Subcutaneous preadipocyte (primary cell): ENCODE measurements at places on chromosomes 1 and 21. TPM values are rescaled to one million over a fixed set of nuclear protein-coding genes. Genes with fewer than 3 reads are reported as not detected.

The KRTAP19-1 gene
- total RNA-seq: not detected in 2 replicates

The HUNK gene
- total RNA-seq: under 0.01 and 0.37 TPM in 2 replicates

The FCRL3 gene
- total RNA-seq: not detected in 2 replicates

The MINDY1 gene
- 8.8 and 9.9 TPM in 2 replicates for total RNA-seq

The ILDR2 gene
- total RNA-seq: under 0.01 TPM in 2 replicates

The TGFB2 gene
- total RNA-seq: 0.73 and 0.78 TPM in 2 replicates

The TDRD5 gene
- not detected in 2 replicates for total RNA-seq

The AGT gene
- total RNA-seq: 0.73 TPM in 1 of 2 replicates, not detected in the other

The AMY1C gene
- total RNA-seq: not detected in 2 replicates

The HSPG2 gene
- 123 and 144 TPM in 2 replicates for total RNA-seq
